ENCODE measurements at places on chromosomes 2 and 18.

DNA sequence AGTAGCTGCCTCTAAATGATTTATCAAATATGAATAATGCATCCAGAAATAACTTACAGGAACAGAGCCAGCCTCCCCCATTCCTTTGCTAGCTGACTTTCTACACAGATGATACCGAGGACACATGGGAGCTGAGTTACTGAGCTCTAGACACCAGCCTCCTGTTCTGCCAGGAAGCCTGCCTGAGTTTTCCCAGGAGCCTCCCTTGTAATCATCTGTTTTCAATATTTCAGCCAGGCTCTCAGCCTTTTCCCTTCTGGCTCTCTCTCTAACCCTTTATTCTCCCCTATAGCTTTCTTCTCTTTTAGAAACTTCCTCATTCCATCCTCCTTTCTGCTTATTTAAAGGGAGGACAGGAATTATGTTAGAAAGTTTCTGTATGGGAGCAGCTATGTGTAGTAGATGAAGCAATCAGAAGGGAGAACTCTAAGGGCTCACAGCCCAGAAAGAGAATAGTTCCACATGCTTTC lies 911.6 kb downstream of the TDRD15 start:
- DNase-seq = no peak

- no peak for DNase-seq
Measured at GRCh38 chr2:134433469-134433868, 179.6 kb downstream of the MGAT5 start.

DNA sequence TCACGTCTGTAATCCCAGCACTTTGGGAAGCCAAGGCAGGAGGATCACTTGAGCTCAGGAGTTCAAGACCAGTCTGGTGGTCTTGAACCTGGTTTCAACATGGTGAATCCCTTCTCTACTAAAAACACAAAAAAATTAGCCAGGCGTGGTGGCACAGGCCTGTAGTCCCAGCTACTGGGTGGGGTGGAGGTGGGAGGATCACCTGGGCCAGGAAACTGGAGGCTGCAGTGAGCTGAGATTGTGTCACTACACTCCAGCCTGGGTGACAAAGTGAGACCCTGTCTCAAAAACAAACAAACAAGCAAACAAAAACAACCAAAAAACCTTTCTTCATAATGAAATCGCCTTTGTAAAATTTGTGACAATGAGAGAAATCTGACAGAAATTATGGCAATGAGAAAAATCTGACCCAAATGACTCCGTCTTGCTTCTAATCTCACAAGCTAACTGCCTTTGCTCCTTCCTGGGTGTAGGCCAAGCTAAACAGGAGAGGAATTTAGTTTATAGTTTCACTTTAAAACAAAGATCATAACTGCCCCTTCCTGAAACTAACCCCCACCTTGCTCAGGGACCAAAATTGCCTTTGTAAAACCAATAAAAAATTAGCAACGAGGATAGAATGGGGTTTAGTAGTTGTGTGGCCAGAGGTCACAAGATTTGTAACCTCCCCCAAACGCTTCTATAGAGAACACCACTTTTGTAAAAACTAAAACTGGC lies 60.7 kb upstream of the KIF5C start:
- no peak for DNase-seq

DNA sequence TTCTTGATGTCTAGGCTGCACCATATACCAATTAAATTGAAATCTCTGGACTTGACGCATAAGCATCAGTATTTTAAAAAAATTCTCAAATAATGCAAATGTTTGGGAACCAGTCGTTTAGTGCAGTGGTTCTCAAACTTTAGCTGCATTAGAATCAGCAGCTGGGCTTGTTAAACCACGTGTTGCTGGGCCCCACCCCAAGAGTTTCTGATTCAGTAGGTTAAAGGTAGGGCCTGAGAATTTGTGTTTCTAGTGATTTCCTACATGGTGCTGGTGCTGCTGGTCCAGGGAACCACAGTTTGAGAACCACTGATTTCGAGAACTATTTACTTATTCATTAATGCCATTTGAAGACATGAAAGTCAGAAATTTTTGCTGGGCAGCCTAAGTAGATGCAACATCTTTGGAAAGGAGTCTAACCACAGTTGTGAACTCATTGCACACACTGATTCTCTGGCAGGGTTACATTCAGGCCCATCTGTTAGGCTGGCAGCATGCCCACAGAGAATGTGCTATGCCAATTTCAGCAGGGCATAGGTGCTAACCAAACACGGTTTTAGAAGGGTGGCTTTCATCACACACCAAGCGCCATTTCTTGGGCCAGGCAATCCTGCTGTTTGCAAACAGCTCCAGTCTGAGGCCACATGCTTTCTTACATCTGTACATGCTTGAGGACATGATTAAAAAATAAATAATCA lies 26.4 kb upstream of the ATP5MC3 start:
- DNase-seq = no peak

- DNase-seq = no peak
Measured at GRCh38 chr18:3692691-3693090, 242.7 kb downstream of the TGIF1 start.

DNA sequence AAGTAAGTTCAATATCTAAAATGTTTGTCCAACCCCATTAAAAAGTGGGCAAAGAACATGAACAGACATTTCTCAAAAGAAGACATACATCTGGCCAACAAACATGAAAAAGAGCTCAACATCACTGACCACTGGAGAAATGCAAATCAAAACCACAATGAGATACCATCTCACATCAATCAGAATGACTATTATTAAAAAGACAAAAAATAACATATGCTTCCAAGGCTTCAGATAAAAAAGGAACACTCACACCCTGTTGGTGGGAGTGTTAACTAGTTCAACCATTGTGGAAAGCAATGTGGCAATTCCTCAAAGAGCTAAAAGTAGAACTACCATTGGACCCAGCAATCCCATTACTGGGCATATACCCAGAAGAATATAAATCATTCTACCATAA lies 931.1 kb downstream of the LRP1B start:
- DNase-seq = no peak

- DNase-seq = no peak
Measured at GRCh38 chr2:24241528-24241927, 66.7 kb downstream of the FAM228A start.

GRCh38 chr2:10175441-10175840 lies 52.9 kb downstream of the RRM2 start:
- DNase-seq = no peak

- peak; percentile 13 for DNase-seq
Measured at GRCh38 chr2:156182132-156182531, 150.4 kb downstream of the NR4A2 start.

- peak; percentile 89 for DNase-seq
Measured at GRCh38 chr2:106115250-106115649, 78.9 kb downstream of the UXS1 start.

GRCh38 chr2:236728916-236729670 lies 159.5 kb downstream of the ACKR3 start:
- DNase-seq = no peak

GRCh38 chr2:191158193-191158592 lies 7.4 kb upstream of the STAT4 start:
- DNase-seq = peak; percentile 85

DNA sequence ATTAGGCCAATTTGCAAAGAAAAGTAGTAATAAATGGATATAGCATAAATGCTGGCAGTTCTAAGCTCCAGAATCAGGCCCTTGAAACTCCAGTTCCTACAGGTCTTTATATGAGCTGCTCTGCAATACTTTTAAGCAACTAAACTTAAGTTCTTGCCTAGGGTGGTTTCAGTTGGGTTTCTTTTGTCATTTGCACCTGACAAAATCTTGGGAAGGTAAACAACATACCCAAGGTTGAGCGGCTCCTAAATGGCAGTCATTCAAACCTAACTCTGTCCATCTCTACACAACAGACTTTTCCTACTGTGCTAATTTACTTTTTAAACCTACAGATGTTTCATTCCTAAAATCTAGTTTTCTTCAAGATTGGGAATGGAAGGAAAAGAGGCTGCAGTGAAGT lies 9.3 kb upstream of the KANSL1L start:
- DNase-seq = no peak

GRCh38 chr18:11470941-11471340 lies 138.5 kb upstream of the SLC35G4 start:
- no peak for DNase-seq

DNA sequence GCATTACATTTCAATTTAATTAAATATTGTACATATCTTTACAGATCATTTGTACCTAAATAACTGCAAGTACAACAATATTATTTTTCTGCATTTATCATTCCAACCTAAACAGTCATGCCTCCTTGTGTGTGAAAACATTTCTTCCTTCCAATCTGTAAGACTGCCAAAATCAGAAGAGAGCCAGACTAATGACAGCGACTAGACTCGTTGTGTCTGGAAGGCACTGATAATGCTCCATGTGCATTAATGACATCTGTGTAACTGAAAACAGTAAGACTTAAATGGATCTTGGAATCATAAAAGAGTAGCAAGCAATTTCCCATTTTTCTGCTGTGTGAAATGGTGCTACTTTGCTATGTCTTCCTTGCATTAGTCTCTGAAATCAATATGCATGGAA lies 278.0 kb upstream of the DSEL start:
- DNase-seq = no peak

DNA sequence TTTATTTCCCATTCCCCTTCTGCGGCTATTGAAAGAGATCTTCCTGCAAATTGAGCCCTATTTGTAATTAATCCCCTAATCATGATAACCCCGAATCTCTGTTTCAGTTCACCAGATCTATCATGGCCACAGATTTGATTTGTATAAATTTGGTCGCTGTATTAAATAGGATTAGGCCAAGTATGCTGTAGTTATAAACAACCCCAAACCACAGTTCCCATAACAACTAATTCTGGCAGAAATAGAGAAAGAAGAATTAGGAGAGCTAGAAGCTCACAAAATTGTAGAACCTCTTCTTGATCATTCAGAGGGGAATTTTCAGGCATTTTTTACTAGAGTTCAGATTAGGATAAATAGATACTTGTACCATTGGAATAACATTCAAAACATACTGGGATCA lies 433.7 kb upstream of the TNP1 start:
- DNase-seq = no peak
